Muscle of arm (tissue), 14 donors: ENCODE measurements at places on chromosomes 2 and 18.

DNA sequence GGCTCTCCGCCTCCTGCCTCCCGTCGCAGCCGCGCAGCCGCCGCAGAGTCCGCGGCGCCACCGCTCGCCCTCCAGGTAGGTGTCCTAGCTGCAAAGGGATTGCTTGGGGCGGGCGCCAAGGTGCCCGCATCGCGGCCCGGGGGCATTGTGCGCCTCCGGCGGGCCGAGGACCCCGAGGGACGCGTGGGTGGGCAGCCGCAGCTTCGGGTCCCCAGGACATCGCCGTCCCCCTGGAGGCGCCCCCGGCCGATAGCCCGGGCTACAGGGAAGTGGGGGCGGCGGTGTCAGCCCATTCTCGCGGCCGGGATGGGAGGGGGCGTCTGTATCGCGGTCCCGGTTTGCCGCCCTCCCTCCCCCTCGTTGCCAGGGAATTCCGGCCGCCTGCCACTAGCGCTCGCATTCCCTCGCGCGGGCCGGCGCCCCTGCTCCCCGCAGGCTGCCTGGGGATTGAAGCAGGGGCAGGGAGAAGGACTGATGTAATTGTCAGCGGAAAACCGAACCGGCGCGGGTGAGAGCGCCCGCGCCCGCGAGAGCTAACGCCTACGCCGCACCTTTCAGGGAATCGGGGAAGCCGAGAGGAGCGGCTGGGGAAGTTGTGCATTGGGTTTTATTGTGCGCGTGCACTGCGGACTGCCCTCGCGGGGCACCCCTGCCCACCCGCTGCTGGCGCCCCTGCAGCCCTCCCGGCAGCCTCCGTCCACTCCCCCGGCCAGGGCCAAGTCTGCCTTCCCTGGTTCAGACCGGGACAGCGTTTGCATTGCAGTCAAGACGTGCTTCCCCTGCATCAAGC lies 483 bp downstream of the OSBPL6 start:
- DNase-seq: peak; percentile 45

DNA sequence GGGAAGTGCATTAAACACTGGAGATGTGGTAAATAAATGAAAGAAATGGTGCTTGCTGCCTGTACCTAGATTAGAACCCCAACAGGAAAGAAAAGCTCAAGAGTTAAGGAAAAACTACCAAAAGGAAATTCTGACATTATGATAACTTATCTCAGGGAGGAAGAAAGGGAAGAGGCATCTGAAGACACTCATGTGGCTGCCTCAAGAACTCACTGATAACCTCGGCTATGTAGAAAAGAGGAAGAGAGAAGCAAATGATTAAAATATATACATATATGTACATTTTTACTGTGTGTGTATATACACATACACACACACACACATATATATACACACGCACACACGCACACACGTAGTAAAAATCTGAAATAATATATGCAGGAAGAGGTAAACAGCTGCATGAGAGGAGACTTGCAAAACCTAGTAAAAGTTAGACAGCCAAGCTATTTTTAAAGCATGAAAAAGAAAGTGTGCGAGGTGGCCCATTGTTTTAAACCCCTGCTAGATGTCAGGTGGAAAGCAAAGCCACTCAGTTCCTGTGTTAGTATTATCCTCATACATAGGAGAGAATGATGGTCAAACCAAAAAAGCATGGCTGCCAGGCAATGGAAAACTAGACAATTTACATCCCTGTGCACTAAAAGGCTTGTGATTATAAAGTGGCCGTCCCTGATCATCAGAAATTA lies 483.0 kb upstream of the NRP2 start:
- DNase-seq: no peak

GRCh38 chr2:222813177-222813843 lies 47.5 kb upstream of the ACSL3 start:
- no peak for DNase-seq

GRCh38 chr2:219282943-219283581 lies 3.9 kb downstream of the DNAJB2 start:
- no peak for DNase-seq

- DNase-seq: no peak
Observed at GRCh38 chr2:206471524-206472062, 28.3 kb downstream of the ADAM23 start.

DNA sequence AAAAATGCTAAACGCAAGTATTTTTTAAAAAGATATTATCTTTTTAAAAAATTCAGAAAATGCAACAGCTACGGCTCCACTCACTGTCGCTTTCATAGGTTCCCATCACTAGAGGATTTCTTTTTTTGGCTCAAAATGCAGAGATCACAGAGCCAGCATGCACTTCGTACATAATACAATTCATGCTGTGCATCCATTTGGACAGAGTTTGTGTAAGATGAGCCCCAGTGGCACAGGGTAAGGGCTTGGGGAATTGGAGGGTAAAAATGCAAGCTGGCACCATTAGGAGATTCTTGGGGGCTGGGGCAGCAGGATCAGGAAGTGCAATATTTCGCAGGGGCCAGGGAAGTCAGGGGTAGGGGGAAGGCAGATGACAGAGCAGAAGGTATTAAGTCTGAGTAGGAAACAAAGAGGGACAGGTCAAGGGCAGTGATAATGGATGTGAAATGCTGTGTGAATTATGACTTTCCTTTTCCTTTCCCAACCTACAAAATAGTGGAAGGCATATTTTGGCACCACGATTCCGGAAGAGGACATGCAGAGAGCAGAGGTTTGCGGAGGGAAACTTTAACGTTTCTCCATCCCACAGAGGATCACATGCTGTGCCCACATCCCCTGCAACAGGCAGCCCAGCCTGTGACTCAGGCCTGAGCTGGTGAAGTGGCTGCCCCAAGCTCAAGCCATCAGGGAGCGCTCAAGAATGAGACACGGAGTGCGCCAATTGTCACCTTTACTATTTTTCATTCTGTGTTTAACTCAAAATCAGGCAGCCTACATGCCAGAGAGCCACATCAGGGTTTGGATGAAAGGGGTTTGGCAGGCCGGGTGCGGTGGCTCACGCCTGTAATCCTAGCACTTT lies 4.7 kb downstream of the CAPG start:
- no peak for DNase-seq

DNA sequence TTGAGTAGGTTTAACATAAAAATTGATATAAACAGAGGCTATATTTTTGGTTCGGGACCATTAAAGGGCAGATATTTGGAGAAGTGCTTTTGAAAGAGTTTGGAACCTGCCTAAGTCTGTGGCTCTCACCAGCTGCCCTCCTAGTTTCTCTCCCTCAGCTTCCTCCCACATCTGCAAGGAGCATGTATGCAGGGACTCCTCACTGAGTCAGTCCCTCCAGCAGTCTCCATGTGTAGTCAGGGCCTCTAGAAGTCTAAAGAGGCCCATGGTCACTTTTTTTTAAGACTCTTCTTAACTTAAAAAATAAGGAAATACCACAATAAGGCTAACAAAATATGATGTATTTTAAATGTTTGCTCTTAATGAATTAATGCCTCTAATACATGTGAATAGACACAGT lies 220.0 kb upstream of the TANK start:
- no peak for DNase-seq

DNA sequence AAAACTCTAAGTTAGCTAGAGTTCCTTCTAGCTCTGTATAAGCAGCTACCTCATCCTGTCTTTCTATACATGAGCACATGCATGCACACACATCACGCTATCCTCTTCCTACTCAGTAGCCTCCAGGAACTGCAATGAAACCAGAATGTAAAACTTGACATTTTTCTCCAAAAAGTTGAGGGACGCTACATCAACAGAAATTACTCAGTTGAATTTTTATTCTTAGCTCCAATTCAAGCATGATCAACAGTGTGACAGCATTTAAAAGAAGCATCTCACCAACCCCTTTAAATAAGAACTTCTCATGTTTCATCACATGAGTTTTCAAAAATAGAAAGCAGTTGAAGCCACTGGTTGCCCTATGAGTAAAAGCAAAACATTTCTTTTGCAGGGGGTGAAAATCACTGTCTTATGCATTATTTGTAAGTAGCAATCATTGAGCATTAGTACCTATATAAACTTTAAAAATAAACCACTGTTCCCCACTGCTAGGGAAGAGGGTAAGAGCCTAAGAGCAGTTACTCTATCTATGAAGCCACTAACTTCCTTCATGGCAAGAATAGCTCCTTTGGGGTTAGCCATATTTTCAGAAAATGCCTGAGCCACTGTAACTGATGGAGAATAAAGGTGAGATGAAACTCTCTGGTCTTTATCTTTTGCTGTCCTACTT lies 77.9 kb upstream of the ARL5A start:
- no peak for DNase-seq

GRCh38 chr2:103445347-103445746 lies 683.5 kb downstream of the TMEM182 start:
- no peak for DNase-seq

GRCh38 chr2:112674229-112674628 lies 28.5 kb downstream of the SLC20A1 start:
- no peak for DNase-seq

GRCh38 chr2:98463988-98464771 lies 19.5 kb downstream of the INPP4A start:
- no peak for DNase-seq

DNA sequence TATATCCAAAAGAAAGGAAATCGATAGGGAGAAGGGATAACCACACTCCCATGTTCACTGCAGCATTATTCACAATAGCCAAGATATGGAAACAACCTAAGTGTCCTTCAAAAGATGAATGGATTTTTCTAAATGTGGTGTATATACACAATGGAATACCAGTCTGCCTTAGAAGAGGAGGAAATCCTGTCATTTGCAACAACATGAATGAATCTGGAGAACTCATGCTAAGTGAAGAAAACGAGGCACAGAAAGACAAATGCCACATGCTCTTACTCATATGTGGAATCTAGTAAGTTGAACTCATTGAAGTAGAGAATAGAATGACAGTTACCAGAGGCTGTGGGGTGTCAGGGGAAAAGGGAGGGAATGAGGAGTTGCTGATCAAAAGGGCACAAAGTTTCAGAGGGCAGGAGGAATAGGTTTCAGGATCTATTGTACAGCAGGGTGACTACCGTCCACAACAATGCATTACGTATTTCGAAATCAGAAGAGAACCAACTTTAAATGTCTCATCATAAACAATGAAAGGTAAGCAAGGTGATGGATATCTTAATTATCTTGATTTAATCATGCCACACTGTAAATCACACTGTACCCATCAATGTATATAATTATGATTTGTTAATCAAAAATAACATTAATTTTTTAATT lies 46.1 kb downstream of the SIGLEC15 start:
- DNase-seq: no peak

GRCh38 chr18:5106730-5107129 lies 90.3 kb downstream of the AKAIN1 start:
- no peak for DNase-seq

DNA sequence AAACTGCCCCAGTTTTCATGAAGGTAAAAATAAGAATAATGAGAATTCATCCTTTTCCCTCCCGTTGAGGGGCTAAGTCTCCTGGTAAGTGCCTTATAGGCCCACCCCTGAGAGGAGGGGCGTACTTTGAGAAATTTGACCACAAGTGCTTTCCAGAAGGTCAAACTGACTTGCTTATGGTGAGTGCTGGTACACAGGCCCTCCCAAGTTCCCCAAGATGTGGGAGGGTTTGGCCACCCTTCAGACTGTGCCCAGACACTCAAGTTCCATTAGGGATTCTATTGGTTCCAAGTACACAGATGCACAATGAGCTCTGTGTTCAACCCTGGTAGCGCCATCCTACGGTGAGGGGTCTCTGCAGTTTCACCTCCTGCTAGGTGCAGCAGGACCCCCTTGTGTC lies 205.1 kb downstream of the CTIF start:
- no peak for DNase-seq

GRCh38 chr2:151176661-151177060 lies 85.0 kb downstream of the RBM43 start:
- DNase-seq: no peak

DNA sequence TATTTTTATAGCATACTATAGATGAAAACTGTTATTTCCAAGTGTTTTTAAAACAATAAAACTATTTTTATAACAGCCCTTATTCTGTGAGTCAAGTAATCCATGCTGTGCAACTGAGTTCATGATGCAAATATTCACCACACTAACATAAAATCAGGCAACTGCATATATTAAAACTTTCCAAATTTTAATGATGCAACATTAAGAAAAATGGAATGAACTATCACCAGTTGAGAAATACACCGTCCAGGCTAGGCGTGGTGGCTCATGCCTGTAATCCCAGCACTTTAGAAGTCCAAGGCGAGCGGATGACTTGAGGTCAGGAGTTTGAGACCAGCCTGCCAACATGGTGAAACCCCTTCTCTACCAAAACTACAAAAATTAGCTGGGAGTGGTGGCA lies 114.5 kb downstream of the CDH2 start:
- DNase-seq: no peak

DNA sequence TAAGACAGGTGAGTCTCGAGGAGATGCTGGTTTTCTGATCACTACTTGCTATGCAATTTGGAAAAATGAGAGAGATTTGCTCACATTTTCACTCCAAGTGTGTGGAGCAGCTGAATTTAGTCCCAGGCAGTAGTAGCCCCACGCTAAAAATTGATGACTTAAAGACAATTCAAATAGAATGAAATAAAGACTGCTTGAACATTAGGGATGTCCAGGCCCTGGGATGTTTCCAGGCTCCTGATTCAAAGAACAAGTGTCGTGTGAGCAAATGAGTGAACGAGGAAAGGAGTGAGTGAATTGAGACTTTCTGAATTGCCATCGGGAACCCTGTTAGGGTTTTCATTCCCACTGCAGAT lies 37.3 kb upstream of the MRPL19 start:
- no peak for DNase-seq

GRCh38 chr18:46755315-46756024 lies 1.4 kb downstream of the ST8SIA5 start:
- no peak for DNase-seq

DNA sequence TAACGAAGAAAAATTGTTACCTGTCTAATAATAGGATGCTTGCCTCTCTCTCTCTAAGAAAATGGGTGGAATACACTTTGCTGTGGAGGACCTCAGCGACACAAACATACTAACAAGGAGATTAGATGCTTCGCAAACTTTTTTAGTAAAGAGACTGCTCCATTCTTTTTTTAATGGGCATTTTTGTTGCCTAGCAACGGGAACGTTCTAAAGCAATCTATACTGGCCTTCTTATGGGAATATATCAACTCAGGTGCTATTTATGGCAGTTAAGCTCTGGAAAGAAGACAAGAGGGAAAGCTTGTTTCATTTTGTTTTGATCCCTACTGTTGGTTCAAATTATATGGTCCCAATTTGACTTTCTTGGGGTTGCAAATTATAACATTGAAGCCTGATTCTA lies 86.8 kb upstream of the CBLN2 start:
- DNase-seq: no peak
